IMR-90 (cell line): ENCODE measurements at places on chromosomes 13 and 19.

GRCh38 chr19:43464134-43464775 lies 1.2 kb downstream of the LYPD3 start:
- no peak for DNase-seq

- DNase-seq: no peak
These were observed 119.2 kb downstream of the CYSLTR2 start for GRCh38 chr13:48772908-48773307.

GRCh38 chr13:78410847-78411246 lies 192.5 kb downstream of the POU4F1 start:
- no peak for DNase-seq

GRCh38 chr19:36093687-36094086 lies 17.3 kb upstream of the OVOL3 start:
- no peak for DNase-seq

DNA sequence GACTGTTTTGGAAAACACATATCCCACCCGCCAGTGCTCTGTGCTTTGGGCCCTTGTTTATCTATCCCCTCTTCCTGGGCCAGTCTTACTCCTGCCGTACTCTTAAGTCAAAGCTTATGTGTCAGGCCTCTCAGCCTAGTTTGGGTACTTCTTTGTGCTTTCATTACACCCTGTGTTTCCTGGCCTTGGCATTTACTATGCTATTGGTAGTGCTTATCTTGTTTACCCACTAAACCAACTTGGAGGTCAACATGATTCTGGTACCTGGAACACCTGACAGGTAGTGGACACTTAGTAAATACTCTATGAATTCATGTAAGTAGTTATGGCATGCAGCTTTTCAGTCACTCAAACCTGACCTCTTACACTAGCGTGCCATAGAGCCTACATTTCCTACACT lies 2.4 kb downstream of the POLR1D start:
- DNase-seq: no peak

DNA sequence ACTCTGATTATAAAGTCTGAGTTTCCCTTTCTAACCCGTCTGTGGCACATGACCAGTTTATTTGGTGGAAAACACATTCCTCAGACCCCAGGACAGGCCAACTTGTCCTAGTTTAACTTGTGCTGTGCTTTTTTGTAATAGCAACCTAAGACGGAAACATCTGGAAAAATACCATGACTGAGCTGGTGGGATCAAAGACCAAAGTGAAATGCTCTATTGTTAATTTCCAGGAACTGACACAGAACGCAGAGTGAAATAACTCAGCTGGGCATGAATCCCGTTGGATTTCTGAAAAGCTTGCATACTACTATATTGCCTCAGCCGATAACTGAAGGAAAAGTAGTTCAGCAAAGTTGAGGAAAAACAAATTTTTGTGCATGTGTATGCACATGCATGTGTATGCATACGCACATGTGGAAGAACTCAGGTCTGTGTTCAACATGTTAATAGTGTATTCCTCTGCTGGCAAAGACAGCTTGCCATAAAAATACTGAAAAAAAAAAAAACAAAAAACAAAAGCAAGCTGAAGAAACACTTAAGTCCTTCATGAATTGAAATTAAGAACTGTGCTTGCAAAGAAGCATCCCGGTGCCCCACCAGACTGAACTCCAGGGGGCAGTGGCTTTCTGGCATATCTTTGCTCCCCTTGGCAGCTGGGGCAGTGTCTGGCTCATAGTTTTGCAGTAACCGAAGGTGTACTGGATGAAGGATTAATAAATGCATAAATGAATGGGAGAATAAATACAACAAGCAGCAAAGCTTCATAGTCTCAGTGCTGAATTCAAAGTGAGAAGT lies 187.8 kb downstream of the LHFPL6 start:
- DNase-seq: peak; percentile 43

DNA sequence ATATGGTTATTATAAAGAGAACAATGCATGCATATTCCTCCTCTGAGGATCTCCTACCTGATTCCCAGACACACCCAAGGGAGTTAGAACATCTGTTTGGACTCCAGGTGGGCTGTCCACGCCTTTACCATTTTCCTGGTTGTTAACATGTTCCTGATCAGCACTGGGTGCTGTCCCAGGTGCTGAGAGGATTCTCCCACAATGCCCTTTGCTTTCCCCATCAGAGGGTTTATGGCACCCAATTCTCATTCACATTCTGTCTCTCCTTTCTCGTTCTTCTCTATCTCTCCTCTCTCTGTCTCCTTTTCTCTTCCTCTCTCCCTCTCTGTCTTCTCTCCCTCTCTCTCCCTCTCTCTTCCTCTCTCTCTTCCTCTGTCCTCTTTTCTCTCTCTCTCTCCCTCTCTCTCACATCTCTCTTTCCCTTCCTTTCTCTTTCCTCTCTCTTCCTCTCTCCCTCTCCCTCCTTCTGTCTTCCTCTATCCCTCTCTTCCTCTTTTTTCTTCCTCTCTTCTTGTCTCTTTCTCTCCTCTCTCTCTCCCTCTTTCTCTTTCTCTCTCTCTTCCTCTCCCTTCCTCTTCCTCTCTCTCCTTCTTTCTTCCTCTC lies 3.3 kb upstream of the RDH13 start:
- no peak for DNase-seq

DNA sequence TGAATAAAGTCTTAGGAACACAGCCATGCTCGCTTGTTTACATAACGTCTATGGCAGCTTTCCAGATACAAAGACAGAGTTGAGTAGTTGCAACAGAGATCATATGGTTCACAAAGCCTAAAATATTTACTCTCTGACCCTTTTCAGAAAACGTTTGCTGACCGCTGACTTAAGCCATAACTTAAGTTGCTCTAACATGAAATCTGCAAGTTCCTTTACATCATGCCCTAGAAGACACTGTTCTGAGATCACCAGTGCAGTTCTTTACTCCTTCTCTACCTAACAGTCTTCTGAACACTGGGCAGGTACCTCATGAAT lies 166.4 kb downstream of the DCLK1 start:
- DNase-seq: peak; percentile 68

DNA sequence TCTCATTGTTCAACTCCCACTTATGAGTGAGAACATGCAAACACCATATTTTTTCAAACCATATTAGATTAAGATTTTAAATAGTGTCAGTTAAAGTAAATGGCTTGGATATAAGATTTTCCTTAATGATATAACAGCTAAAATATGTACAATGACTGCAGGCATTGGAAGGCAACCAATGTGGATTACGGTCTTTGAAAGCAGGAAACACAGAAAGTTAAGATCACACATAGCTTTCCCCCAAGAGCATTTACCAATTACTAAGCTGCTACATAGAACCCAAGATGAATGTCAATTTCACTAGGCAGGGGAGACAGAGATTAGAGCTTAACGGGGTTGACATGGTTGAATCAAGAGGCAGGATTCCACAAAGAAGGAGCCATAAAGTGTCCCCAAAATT lies 173.2 kb upstream of the TRPC4 start:
- DNase-seq: peak; percentile 26

GRCh38 chr13:111873676-111874178 lies 193.2 kb upstream of the SOX1 start:
- no peak for DNase-seq

- DNase-seq: peak; percentile 71
These were observed 26.7 kb upstream of the NANOS3 start for GRCh38 chr19:13849991-13850909.

GRCh38 chr19:12733369-12734214 lies 892 bp downstream of the TRIR start:
- peak; percentile 45 for DNase-seq

GRCh38 chr13:43766725-43767124 lies 20.0 kb downstream of the ENOX1 start:
- DNase-seq: no peak

DNA sequence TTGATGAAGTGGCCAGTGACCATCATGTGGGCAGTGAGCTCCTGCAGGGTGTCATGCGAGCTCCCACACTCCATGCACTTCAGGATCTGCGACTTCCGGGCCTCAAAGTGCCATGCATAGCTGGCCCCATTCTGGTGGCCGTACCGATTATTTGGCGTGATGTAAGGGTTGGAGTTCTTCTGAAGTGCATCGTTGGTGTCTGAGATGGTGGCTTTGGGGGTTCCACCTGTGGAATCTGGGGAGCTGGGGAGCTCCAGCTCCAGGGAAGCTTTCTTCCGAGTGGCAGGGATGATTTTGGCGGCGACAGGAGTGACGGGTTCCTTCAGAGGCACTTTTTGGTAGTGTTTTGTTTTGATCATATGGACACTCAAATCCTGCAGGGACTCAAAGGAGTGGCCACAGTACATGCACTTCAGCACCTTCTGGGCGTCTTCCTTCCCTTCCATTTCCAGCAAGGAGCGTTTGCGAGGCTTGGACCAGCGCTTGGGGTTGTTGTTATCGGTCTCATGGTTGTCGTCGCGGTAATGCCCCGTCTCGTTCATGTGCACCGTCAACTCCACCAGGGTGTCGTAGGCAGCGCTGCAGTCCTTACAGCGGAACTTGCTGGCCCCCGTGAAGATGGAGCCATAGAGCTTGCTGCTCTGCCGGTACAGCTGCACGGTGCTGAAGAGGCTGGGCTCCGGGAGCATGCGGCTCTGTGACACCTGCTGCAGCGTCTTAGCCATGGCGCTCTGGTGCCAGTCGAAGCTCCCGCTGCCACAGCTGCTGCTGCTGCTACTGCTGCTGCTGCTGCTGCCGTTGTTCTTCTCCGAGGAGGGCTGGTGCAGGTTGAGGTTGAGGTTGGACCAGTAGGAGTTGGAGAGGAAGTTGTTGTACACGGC lies 70.4 kb downstream of the TSHZ3 start:
- no peak for DNase-seq

DNA sequence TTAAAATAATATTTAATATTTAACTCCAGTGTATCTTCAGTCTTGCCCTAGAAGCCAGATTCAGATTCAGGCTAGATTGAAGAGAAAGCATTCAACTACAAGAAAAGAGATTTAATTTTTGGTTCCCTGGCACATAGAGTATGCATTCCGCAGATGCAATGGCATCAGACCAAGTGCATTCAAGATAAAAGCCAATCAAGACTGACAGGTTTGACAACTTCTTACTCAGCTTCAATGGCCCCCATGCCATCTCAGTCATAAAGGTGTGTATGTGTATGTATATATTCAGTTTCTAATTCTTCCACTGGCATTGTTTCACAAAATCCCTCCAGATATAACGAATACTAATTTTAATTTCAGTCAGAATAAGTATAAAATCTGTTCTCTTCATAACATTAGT lies 650.8 kb upstream of the GPC6 start:
- DNase-seq: no peak

GRCh38 chr19:38412961-38413360 lies 10.1 kb downstream of the FAM98C start:
- DNase-seq: no peak

DNA sequence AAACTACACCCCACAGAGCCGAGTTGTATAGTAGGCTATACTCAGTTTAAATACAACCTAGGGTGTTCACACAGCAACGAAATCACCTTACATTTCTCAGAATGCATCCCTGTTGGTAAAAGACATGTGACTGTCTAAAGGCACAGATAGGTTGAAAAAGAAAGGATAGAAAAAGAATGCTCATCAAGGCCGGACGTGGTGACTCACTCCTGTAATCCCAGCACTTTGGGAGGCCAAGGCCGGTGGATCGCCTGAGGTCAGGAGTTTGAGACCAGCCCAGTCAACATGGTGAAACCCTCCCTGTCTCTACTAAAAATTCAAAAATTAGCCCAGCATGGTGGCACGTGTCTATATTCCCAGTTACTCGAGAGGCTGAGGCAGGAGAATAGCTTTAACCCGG lies 3.8 kb upstream of the IL17D start:
- no peak for DNase-seq

DNA sequence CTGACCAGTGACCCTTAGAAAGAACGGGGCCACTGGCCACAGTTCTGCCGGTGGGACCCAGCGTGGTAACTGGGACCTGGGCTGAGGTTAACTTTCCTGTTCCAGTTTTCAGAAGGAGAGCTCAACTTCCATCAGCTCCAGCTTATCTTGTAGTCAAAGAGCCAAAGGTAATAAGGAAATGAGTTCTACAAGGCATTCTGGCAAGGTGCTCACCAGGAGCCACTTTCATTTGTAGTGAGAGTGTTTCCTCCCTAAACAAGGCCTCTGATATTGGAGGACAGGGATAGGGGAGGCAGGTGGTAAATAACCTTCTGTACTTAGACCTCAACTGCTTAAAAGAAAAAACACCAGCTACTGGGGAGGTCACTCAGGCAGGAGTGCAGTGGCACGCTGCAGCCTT lies 38.1 kb downstream of the PBX4 start:
- DNase-seq: no peak

GRCh38 chr13:66803808-66804456 lies 426.2 kb downstream of the PCDH9 start:
- peak; percentile 2 for DNase-seq

DNA sequence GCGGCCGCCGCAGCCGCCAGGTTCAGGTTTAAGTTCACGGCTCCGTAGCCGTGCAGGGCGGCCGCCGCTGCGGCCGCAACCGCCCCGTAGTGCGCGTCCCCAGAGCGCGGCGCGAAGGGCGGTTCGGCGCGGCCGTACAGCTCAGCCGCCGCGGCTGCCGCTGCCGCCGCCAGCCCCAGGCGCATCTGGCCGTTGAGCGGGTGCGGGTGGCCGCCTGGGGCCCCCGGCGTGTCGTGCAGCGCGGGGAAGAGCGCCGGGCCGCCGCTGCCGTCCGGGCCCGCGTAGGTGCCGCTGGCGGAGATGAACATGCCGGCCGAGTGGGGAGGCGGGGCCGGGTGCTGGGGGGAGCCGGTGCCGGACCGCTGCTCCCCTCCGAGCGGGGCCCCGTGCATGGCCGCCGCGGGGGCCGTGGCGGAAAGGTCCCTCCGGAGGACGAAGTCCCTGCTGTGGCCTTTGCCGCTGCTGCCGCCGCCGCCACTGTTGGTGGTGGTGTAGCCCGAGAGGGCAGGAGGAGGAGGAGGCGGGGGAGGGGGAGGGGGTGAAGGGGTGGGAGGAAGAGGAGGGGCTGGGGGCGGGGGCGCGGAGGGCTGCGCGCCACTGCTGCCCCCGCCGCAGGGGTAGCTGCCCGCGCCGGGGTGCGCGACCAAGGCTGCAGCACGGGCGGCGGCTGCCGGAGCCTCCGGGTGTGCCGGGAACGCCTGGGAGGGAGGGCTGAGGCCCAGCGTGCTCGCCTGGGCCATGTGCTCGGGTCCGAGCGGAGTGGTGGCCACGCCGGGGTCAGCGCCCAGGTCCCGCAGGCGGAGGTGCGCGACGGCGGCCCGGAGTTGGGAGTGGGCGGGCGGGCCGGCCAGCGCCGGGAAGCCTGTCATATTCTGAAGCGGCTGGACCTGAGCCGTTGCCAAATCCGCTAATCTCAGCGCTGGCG lies 654 bp downstream of the ZIC5 start:
- DNase-seq: no peak

GRCh38 chr13:63628310-63628709 lies 2212.7 kb upstream of the PCDH20 start:
- no peak for DNase-seq

GRCh38 chr13:40240293-40240692 lies 426.1 kb downstream of the FOXO1 start:
- no peak for DNase-seq
